ENCODE measurements at places on chromosomes 5 and 9.

DNA sequence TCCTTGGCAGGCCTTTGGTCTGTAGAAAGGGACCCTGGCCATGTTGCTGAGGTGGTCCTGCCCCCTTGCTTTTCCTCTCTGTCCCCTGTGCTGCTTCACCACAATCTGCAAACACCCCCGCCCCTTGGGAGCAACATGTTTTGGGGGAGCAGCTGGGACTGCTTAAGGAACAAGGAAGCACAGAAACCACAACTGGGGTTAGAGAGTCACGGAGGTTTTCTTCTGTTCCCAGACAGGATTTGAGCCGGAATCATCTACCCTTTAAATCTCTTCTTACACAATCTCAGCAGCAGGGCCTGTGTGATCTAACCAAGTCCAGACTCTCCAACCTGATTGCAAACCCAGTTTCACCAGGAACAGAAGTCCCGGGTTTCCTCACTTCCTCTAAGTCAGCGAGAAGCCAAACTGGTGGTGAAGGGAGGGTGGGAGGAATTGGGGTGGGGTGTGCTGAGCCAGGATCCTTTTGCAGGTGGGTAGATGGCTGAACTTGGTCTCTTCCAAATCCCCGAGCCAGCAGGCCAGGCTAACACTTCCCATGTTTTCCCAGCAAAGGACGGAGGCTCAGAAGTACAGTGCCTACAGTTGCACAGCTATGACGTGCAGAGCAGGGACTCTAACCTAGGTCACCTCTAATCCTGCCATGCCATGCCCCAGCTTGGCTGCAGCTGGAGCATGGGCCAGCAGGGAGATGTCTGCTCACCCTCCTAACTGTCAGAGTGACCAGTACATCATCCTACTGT lies 25.0 kb downstream of the SH3PXD2B start:
- no peak for DNase-seq

- DNase-seq: no peak
These were observed 135.7 kb downstream of the MAN2A1 start for GRCh38 chr5:109825450-109825849.

DNA sequence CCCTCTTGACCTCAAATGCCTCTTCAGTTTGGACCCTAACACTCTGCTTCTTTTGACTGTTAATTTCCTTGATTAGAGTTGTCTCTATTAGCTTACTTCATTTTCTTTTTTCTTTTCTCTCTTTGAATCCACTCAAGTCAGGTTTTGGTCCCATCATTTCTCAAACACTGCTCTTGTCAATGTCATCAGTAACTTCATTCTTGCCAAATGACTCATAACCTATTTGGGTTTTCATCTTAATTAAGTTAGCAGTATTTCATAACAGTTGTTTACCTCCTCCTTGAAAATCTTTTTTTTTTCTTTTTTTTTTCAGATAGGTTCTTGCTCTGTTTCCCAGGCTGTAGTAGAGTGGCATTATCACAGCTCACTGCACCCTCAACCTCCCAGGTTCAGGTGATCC lies 119.6 kb downstream of the PARP8 start:
- no peak for DNase-seq

- DNase-seq: no peak
These were observed 22.2 kb downstream of the C9orf152 start for GRCh38 chr9:110185806-110186205.

All from activated CD4-positive, alpha-beta T cell treated with anti-CD3 and anti-CD28 coated beads, Interleukin-2, amount 50 U/mL, for 48 hours (primary cell).